ENCODE measurements at places on chromosomes 12 and 14.
A peak's percentile ranks its signal among the peaks of the same experiment; 100 is the strongest.

GRCh38 chr14:56294128-56294527 is 175.9 kb downstream of the PELI2 start:
- DNase-seq = no peak

GRCh38 chr12:131391399-131391798 is 319.5 kb upstream of the SFSWAP start:
- no peak for DNase-seq

DNA sequence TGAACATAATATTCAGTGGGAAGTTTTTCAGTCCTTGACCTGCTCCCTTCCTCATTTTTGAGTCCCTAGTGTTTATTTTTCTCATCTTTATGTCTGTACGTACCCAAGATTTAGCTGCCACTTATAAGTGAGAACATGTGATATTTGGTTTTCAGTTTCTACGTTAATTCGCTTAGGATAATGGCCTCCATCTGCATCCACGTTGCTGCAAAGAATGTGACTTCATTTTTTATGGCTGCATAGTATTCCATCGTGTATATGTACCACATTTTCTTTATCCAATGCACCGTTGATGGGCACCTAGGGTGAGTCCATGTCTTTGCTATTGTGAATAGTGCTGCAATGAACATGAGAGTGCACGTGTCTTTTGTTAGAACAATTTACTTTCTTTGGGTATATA is 30.3 kb downstream of the MIA2 start:
- no peak for DNase-seq

DNA sequence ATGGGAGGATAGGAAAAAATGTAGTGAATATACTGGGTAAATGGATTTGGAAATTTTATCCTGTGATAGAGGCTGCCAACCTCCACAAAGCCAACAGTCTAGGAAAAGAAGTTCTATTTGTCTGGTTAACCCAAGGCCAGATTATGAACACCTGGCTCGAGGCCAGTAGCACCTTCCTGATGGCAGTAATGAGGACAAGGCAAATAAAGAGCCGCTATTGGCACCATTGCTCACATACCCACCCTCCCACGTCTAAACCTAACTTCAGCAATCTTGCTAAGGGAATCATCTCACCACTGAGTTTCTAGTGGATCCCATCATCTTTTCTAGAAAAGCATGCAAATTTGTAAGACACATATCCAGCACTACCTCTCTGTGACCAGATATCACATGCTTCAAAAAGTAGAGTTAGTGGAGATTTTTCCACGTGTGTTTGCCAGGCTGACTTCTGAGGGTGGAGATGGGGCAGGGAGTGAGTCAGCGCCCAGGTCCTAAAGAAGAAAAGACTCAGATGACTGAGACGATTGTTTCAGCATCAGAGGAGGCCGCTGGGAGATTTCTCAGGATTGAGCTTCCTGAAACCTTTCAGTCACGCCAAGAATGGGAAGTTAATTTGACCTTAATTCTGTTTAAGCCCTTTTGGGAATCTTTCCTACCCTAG is 362.9 kb downstream of the EMP1 start:
- no peak for DNase-seq

GRCh38 chr12:127640181-127640886 is 626.6 kb upstream of the TMEM132C start:
- no peak for DNase-seq

DNA sequence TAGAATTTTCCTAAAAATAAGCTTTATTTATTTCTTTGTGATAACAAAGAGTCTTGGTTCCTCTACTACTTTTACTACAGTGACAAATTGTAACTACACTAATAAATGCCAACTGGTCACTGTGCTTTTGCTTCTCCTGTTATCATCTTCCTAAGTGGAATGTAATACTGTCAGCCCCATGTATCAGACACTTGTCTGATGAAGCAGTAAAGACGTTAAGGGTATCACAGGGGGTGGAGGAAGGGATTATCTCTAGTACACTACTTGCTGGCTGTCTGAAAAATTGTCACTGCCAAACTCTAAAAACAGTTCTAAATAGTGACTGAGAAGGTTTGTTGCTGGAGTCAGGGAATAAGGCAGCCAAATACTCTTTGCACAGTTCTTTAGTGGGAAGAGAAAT is 11.3 kb downstream of the ASB8 start:
- DNase-seq = peak; percentile 19

- DNase-seq = peak; percentile 82
Observed at GRCh38 chr12:27015730-27016076, 1.5 kb upstream of the TM7SF3 start.

DNA sequence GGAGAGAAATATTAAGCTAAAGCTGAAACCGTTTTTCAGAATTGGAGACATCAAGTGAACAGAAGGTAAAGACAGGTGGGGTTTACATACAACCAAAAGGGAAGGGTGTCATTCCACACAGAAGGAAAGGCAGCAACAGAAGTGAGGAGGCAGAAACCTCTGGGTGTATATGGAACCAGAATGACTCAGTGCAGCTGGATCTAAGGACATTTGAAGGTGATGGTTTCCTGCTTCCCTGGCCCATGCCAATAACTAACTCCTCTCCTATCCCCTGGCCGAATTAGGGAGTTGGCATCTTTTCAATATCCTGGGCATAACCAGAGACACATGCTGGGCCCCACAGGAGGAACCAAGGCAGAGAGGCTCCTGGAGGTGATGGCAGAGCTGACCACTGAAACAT is 8.4 kb downstream of the NCKAP5L start:
- no peak for DNase-seq

DNA sequence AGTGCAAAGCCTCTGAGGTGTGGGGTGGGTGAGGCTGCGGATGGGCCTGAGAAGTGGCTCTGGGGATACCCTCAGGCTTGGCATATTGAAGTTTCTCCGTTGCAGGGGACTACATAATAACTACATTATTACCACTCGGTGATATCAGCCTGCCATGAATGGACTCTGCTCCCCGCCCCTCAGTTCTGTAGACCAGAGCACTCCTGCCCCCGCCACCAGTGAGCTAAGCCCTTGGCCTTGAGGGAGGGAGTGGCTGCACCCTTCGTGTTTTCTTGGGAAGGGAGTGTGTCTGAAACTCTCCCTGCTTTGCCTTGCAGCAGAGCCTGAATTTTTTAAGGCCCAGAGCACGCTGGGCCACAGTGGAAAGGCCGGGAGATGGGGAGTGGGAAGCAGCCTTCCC is 1.7 kb downstream of the ORAI1 start:
- DNase-seq = no peak

GRCh38 chr14:52463375-52463774 is 88.9 kb downstream of the TXNDC16 start:
- DNase-seq = no peak

GRCh38 chr12:89019439-89020120 is 332.7 kb downstream of the DUSP6 start:
- DNase-seq = peak; percentile 72

DNA sequence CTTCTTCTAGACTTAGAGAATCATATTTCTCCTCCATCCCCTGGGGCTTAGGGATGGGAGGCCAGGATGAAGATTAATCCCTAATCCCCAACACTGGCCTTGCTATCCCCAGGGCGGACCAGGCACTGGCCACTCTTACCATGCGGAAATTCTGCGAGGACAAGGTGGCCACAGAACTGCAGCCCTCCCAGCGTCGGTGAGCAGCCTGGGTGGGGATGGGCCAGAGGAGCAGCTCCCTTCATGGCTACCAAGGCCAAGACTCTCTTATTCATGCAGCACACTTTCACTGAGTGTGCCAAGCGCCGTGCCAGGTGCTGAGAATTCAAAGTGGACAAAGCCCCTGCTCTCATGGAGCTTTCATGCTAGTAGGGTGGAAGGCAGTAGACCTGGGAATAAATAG is 7.0 kb downstream of the TNS2 start:
- DNase-seq = no peak

- DNase-seq = no peak
Observed at GRCh38 chr14:38158468-38158867, 49.2 kb upstream of the SSTR1 start.

DNA sequence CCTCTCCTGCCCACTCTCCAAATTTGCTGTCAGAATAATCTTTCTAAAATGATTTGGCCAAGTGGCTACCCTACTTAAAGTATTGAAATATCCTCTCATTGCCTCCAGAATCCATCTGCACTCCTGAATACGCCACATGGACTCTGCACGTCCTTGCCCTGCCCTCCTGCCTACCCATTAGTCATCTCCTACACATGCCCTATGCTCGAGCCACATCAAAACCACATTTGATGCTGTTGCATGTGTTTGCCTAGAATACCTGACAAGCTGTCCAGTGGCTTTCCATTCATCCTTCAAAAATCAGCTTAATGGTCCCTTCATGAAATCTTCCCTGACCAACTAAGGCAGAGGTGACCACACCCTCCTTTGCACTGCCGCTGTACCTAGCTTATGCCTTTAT is 17.0 kb downstream of the VCPKMT start:
- DNase-seq = no peak

DNA sequence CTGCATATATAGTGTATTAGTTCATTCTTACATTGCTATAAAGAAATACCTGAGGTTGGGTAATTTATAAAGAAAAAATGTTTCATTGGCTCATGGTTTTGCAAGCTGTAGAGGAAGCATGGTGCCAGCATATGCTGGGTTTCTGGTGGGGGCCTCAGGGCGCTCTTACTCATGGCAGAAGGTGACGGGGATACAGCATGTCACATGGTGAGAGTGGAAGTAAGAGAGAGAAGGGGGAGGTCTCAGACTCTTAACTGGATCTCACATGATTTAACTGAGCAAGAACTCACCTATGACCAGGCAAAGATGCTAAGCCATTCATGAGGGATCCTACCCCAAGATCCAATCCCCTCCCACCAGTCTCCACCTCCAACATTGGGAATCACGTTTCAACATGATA is 15.9 kb upstream of the PAWR start:
- DNase-seq = no peak

- DNase-seq = no peak
Observed at GRCh38 chr14:44081146-44081545, 425.9 kb downstream of the FSCB start.

DNA sequence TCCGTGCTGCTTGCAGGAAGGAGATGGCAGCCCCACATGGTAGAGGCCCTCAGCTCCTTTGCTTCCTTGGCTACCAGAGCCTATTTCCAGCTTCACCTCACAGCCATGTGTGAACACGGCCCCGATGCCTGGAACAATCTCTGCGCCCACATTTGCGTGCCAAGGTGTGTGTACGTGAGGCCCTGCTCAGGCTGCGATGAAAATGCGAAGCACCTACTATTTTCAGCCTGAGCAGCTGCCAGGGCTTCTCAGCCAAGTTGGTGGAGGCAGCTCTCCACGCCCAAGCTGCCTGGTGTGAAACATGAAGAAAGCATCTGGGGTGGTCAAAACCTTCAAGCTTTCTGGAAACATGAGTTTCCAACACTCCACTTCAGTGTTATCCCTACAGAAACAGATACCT is 177.8 kb upstream of the EGLN3 start:
- no peak for DNase-seq

DNA sequence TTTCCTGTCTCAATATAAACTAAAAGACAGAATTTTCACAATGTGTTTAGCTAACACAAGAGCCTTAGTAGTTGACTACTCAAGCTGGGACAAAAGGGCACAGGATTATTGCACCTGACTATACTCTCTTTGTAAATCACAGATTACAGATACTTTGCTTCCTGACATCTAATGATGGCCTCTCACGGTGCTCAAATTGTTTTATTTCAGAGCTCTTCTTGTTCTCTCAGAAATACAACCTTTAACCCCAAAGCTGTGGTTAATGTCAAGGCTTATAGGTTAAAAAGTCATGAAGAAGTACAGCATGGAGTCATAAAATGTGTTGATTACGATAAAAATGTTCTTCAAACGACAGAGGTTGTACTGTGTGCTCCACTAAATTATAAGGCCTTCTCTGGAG is 89.9 kb upstream of the CPNE8 start:
- no peak for DNase-seq

DNA sequence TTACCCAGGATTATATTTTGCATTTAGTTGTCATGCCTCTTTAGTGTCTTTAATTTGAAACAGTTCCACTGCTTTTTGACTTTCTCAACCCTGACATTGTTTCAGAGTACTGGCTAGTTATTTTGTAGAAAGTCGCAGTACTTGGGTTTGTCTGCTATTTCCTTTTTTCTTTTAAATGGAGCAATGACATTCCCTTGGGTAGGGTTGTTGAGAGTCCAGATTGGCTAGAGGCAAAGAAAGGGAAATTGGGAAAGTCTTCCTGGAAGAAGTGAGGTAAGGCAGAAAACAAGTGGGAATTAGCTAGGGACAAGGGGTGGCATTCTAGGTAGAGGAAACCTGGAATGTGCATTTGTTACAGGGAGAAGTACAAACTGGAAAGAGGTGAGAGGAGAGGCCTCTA is 245.9 kb downstream of the EMP1 start:
- DNase-seq = no peak

DNA sequence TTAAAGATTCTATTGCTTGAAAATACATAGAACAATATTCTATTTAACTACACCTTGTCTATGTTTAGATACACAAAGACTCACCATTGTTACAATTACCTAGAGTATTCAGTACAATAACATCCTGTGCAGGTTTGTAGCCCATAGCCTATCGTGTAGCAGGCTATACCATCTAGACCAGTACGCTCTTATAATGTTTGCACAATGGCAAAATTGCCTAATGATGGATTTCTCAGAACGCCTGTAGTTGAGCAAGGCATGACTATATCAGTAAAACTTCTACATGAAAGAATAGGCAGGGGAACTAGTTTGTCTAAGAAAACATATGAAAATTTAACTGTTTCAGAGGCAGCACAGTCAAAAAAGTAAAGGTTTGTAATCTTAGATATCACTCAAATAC is 375.9 kb downstream of the DAD1 start:
- DNase-seq = no peak

DNA sequence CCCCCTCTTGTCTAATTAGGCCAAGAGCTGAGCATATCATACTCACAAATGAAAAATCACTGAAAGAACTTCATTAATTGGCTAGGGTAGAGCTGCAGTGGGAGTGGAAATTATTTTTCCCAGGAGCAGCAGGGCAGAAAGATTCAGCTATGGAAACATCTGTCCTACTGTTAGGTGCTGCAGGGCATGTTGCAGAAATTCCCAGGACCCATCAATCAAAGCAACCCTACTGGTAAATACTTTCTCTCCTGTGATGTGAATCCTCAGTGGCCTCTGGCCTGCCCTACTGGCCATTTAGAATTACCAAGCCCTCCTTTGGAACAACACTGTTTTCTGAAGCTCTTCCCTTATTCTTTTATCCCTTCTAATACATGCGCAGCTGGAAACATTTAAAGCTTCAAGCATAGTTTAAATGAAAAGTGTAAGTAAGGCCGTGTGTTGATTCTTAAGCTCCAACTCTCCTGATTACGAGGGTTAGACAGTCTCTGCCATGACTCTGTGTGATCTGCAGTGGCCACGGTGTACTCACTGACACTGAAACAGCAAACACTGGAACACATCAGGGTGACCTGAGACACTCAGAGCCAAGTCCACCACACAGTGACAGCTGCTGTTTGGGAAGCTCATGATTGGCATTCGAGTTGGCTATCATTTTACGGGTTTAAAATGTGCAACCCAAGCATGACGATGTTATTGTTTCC is 62.6 kb upstream of the TMCC3 start:
- DNase-seq = no peak

Data from hematopoietic multipotent progenitor cell treated with erythropoietin and hydrocortisone succinate and interleukin-3 and kit ligand, for 17 days (in vitro differentiated cells).